ENCODE measurements at places on chromosomes 6 and 20.

- DNase-seq = no peak
Measured at GRCh38 chr6:154683756-154684523, 49.3 kb upstream of the SCAF8 start.

- DNase-seq = no peak
Measured at GRCh38 chr6:156131221-156131903, 645.8 kb upstream of the ARID1B start.

- no peak for DNase-seq
Measured at GRCh38 chr6:112877134-112878100, 530.3 kb downstream of the RFPL4B start.

GRCh38 chr20:23190557-23190956 is 104.4 kb upstream of the CD93 start:
- DNase-seq = no peak

DNA sequence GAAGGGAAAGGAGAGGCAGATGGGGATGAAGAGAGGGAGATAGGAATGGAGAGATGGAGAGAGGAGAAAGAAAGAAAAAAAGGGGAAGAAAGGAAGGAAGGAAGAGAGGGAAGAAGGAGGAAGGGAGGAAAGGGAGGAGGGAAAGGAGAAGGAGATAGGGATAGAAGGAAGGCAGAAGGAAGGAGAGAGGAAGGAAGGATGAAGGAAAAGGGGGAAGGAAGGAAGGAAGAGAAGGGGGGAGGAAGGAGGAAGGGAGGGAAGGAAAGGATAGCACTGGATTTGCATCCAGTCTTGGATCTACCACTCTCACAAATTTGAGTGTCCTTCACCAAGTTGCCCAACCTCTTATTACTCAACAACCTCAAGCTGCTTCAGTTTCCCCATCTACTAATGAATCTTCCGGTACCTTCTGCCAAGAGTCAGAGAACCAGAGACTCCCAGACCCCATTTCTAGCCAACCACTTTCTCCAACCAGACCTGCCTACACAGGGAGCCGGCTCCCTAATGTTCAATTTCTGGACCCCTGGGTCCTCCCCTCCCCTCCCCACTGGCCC is 79.7 kb upstream of the FOXP4 start:
- DNase-seq = no peak
